Fibroblast of skin of left quadriceps (primary cell): ENCODE measurements at places on chromosomes 13 and 19.

GRCh38 chr19:8209462-8210378 is 550 bp downstream of the CERS4 start:
- DNase-seq: no peak

- no peak for DNase-seq
These were observed 431.5 kb downstream of the FGF14 start for GRCh38 chr13:101970341-101970740.

DNA sequence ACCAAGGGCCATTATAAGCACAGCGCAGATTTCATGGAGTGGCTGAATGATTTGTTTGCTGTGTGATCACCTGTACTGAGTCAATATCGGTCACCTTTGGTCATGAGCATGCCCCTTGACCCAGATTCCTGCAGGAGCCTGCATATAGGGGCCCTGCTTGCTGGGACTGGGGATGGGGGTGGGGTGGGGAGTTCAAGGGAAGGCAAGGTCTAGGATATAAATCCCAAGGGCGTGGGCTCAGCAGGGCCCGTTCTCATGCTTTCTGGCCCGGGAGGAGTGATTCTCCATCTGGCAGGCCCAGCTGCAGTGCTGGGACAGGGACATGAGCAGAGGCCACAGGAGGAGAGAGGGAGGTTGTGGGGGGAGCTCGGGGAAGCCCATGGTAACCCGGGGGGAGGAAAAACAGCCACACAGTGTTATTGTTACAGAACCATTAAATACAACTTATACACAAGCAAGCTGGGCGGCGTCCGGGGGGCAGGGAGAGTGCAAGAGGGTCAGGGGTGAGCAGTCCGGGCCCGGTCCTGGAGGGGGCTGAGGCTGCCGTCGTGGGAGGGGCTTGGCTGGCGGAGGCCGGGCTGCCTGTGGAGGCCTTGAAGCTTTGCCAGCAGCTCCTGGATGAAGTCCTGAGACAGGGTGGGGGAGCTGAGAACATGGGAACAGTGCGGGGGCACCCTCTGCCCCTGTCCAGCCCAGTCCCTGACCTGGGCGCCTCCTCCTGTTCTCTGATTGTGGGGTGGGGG is 5.2 kb downstream of the PPP1R14A start:
- DNase-seq: no peak

GRCh38 chr19:7505682-7506384 is 10.1 kb upstream of the ZNF358 start:
- no peak for DNase-seq
